ENCODE measurements at places on chromosomes 12 and 14.
A peak's percentile ranks its signal among the peaks of the same experiment; 100 is the strongest.

DNA sequence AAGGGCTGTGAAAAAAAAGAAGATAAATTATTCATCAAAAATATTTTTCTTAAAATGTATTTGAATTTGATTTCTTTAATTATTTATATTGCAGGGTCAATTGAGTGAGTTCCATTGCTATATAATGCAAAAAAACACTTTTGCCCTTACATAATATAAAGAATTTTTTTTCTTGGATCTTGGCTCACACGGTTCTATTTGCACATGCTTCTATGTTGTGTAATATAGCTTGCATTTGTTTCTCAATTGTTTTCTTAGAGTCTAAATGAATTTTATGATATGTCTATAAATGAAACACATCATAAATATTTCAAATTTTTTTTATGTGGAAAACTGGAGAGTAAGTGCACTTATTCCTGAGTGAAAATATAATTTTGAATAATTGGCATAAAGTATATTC, 694.2 kb downstream of the SLC6A15 start:
- no peak for DNase-seq

DNA sequence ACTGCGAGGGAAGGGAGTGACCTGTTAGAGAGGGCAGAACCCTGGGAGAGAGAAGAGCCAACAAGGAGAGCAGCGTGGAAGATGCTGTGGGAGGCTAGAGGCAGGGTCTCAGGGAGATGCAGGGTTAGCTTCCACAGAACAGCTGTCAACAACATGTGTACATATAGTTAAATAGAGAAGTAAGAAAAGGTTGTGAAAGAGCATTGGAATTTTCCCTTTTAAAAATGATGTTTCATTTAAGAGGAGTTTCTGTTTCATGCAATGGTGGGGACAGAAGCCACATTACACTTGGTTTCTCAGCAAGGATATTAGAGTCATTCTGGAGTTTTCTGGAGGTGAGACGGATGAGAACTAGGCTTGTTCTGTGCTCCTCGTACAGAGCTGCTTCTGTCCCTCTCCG, 23.8 kb upstream of the TBC1D30 start:
- DNase-seq = no peak

- DNase-seq = no peak
Measured at GRCh38 chr14:102539544-102540314, 30.2 kb upstream of the ANKRD9 start.

DNA sequence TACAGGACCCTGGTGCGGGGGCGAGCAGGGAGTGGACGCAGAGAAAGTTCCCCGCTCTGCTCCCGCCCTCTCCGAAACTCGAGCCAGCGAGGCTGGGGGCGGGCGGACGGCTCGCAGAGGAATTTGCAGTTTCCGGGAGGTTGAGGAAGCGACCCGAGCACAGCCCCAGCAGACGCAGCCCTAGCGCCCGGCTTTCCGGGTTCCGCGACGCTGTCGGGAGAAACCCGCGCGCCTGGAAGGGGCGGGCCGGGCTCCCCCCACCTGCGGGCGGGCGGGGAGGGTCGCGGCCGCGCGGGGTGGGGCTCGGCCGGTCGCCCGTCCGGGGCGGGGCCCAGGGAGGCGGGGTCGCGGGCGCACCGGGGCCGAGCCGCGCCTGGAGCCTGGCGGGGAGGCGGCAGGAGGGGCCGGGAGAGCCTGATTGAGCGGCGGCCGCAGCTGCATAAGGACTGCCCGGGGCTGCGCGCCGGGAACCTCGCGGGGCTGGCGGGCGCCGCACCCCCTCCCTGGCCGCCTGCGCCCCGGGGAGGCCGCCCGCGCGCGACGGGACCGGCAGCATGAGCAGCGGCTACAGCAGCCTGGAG, at the start of gene RASSF3:
RASSF3 (plus strand) TSS at position 417 of the 581 bp plus-strand sequence; CDS start at position 555, 138 bp downstream.
- DNase-seq = peak; percentile 71

DNA sequence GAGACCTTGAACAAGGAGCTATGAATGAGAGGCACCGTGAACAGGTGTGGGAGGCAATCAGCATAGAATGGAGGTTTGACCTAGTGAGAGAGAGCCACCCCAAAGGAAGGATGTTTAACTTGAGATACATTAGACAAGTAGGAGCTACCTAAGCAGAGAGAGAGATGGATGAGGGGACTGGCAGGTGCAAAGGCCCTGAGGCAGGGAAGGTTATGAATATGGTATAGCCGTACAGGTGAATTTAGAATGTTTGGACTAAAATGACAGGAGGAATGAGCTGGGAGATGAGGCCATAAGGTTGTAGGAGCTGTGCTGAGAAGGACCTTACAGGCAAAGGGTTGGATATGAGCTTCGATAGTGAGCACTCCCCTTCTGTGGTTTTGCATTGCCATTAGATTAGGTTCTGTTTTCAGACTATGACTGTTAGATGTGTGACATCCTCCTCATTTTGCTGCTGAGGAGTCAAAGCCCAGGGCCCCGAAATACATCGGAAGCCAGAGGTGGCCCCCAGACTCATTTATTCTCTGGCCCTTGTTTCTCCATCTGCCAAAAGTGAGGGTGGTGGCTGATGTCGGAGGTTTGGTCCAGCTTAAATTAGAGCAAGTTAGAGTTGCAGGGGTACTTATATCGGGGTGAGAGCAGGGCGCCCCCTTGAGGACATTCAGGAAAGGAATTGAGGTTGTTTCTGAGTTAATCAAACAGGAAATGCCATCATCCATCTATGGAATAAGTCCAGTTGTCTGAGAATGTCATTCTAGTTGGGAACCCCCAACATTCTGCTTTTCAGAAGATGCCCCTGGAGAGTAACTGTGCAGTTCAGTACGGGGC, 29.4 kb downstream of the SLC24A4 start:
- no peak for DNase-seq
